Osteocyte (in vitro differentiated cells): ENCODE measurements at places on chromosomes 2 and 18. TPM values are rescaled to one million over a fixed set of nuclear protein-coding genes. Genes with fewer than 3 reads are reported as not detected.

CYP27C1 gene
- 21.9 and 24.9 TPM in 2 replicates for total RNA-seq

NEU4 gene
- total RNA-seq: not detected in 2 replicates

- H3K36me3 ChIP-seq: no peaks in the 10 kb centered on the region
- no peaks in the 10 kb centered on the region for H3K27me3 ChIP-seq
- no peak for DNase-seq
- H3K4me1 ChIP-seq: peaks cover 46% of the 10 kb centered on the region
These were observed 512.4 kb upstream of the ID2 start for GRCh38 chr2:8169443-8169842.

- no peak overlapping the region for H3K4me3 ChIP-seq
- no peaks in the 10 kb centered on the region for H3K27me3 ChIP-seq
- H3K4me1 ChIP-seq: peaks cover 22% of the 10 kb centered on the region
- no peak overlapping the region for H3K27ac ChIP-seq
- H3K36me3 ChIP-seq: no peaks in the 10 kb centered on the region
These were observed 443.5 kb upstream of the SLC14A2 start for GRCh38 chr18:45171679-45172191.

DNA sequence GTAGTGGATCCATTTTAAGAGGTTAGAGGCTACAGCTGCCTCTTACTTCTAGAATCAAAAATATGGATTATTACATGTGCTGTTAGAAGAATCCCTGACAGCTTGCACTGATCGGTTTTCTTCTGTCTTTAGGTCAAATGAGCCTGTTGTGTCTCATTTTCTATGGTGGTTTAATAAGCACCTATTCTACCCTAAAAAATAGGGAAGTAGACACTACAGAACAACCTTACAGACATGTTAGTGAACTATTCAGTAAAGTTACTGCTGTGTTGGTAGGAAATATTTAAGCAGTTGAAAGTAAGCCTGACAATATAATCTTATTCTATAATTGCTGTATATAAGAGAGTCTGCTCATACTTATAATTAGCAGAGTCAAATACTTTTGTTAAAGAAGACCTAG lies 168.5 kb upstream of the NOSTRIN start:
- peaks cover 43% of the 10 kb centered on the region for H3K4me1 ChIP-seq
- no peak for DNase-seq
- no peaks in the 10 kb centered on the region for H3K27me3 ChIP-seq

THSD7B gene
- 0.37 TPM in 1 of 2 replicates, not detected in the other for total RNA-seq

GRCh38 chr2:127651971-127652550 lies 6.1 kb downstream of the GPR17 start:
- peaks cover 23% of the 10 kb centered on the region for H3K4me1 ChIP-seq
- no peak for DNase-seq
- H3K36me3 ChIP-seq: peaks cover 8% of the 10 kb centered on the region
- no peak overlapping the region for H3K27ac ChIP-seq
- H3K27me3 ChIP-seq: no peaks in the 10 kb centered on the region
- H3K4me3 ChIP-seq: no peak overlapping the region

- H3K27me3 ChIP-seq: no peaks in the 10 kb centered on the region
- peaks cover 31% of the 10 kb centered on the region for H3K4me1 ChIP-seq
- H3K27ac ChIP-seq: no peak overlapping the region
- H3K4me3 ChIP-seq: no peak overlapping the region
- peaks cover 17% of the 10 kb centered on the region for H3K36me3 ChIP-seq
- DNase-seq: no peak
These were observed 171.4 kb downstream of the SETBP1 start for GRCh38 chr18:44851856-44852621.

DNA sequence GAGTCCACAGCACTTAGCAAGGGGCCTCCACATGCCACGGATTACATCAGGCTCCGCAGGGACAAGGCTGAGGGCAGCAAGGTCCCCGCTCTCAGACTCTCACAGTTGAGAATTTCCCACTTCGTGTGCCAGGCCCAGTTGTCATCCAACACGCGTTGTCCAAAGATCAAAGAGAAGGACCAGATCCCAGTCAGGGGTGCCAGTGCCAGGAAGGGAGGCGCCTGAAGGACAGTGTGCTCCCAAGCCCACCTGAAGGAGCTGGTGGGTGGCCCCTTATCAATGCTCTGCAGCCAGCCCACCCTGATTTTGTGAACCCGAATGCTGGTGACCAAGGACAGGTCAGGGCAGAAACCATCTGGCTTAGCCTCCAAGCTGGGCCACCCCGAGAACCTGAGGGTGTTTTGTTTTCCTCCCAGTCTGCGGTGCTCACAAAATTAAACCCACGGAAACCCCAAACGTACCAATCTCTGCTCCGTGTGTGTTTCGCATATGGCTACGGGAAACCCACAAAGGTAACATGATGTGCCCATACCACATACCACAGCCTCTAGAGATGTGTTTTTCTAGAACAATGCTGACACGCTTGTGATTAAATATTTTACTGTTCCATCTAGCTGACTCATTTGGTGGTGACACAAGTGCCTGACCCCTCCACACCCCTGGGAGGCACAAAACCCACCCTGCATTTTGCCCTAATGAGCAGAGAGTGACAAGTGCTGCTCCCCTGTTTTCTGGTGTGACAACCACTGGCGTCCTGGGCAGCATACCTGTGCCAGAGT lies 24.5 kb downstream of the CRACDL start:
- no peak overlapping the region for H3K4me3 ChIP-seq
- peak overlapping the region; percentile 80 for H3K27ac ChIP-seq
- no peaks in the 10 kb centered on the region for H3K36me3 ChIP-seq
- peaks cover 58% of the 10 kb centered on the region for H3K4me1 ChIP-seq
- H3K27me3 ChIP-seq: no peaks in the 10 kb centered on the region
